ENCODE measurements at places on chromosomes 4 and X.

DNA sequence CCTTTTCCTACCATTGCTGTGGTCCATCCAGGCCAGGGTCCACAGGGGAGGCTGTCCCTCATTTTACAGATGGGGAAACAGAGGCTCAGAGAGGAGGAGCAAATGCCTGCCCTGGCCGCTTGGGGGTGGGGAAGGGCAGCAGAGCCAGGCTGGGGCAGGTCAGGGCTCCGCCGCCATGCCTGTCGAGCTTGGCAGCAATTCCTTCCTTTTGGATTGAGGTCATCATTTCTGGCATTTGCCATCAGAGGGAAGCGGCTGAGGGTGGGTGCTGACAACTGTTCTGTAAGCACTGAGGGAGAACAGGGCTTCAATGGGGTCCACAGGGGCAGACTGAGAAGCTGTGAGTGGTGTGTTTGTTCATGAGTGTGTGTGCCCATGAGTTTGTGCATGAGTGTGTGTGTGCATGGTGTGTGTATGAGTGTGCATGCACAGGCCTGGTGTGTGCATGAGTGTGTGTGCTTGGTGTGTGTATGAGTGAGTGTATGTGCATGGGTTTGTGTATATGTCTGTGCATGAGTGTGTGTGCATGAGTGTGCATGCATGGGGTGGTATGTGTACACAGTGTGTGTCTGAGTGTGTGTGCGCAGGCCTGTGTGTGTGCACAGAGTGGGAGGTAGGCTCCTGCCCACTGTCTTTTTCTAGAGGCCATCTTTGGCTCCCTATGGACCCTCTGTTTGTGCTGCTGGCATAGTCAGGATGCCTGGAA lies 115.2 kb downstream of the SORCS2 start:
- DNase-seq, result no peak

DNA sequence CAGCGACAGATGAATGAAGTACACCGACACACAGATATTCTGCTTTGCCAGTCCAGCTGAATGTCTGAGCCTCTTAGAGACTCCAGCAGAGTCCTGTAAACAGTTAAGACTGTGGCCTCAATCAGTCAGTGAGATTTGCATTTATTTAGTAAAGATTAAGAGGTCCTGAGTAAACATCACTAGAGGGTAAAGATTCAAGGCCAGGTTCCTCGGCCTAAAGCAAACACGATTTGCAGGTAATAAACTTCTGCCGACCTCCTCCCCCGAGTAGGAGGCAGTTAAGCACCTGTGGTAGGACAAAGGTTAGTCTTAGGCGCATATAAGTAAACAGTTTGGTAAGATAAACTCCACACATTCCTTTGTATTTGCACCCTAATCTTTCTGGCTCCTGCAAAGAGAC lies 99.6 kb downstream of the CFAP47 start:
- no peak for DNase-seq

GRCh38 chr4:124389591-124389990 lies 322.9 kb downstream of the ANKRD50 start:
- DNase-seq, result no peak

DNA sequence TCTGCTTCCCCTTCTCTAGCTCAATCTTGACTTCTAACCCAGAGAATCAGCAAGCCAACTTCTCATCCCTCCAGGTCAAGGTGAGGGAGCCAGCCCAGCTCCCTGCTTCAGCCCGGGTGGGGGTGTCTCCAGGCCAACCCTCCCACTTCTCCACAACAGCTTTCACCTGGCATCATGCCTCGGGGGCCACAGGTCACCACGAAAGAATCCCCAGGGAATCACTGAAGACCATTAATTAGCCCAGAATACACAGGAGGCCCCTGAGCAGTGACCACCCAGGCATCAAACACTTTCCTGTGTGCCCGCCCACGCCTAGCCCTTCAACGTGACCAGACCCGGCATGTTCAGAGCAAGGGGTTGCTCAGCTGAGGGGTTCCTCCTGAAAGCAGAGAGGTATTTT lies 646.7 kb downstream of the BCOR start:
- no peak for DNase-seq

- DNase-seq, result no peak
Observed at GRCh38 chr4:128796934-128797333, 12.6 kb upstream of the JADE1 start.

DNA sequence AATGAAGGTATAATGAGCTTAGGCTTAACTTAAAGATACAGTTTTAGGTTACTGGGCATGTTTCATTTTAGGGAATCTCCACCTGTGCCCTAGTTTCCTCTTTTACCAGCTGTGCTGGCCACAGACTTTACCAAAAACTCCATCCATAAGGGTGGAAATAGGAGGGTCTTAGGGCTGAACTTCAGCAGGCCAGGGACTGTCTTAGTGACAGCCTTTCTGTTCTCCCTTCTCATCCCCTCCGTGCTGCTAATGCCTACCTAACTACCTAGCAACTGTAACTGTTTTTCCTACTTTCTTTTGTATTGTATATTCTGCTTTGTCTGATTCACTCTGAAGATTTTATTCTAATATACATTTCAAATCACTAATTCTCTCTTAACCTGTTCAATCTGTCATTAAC lies 1375.3 kb downstream of the PCDH18 start:
- DNase-seq, result no peak

GRCh38 chr4:128463006-128463405 lies 175.4 kb upstream of the PGRMC2 start:
- no peak for DNase-seq

DNA sequence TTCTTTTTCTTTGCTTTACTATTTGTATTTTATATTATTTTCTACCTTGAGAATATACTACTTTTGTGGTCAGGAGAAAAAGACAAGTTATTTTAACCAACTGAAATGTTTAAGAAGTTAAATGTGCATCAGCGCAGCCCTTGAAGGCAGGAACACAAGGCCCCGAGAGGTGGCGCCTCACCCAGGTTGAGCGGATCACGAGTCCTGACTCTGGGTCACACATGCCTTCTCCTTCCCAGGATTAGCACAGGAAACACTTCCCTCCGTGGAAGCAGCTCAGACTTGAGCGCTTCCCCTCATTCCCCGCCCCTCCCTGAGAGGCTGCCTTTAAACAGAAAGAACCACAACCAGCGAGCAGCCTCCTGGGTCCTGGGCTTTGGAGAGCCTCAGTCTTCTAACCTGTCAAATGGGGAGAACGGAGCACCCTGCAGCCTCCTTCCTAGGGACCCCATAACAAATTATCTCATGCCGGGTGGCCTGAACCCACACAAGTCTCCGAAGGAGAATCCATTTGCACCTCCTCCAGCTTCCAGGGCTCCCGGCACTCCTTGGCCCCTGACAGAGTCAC lies 217.6 kb downstream of the AFAP1 start:
- no peak for DNase-seq

- DNase-seq, result no peak
Observed at GRCh38 chr4:47483745-47484144, 1.3 kb upstream of the ATP10D start.

- no peak for DNase-seq
Observed at GRCh38 chrX:81489987-81490386, 288.1 kb downstream of the SH3BGRL start.

- DNase-seq, result no peak
Observed at GRCh38 chrX:16386126-16386525, 218.8 kb downstream of the MAGEB17 start.

- no peak for DNase-seq
Observed at GRCh38 chr4:156981262-156981769, 9.7 kb upstream of the PDGFC start.

DNA sequence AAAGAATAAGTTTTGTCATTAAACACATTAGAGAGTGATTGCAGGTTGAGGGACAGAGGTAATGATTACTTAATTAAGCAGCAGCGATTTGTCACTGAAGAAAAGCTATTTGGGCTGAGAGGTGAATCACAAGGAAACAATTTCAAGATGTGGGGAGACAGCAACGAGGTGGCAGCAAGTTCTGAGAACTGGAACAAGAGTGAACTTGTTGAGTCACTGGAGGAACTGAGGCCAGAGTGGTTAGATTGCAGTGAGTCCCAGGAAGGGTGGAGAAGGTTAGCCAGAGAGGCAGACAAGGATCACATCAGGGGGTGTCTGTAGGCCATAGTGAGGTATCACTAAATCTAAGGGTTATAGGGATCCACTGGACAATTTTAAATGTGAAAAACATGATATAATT lies 57.9 kb upstream of the TMPRSS11A start:
- no peak for DNase-seq
